Progenitor cell of endocrine pancreas (in vitro differentiated cells): ENCODE measurements at places on chromosomes 1 and 21.

- DNase-seq: no peak
Measured at GRCh38 chr1:1599935-1600860, at the start of gene FNDC10. Gene FNDC10, minus strand, starts transcription at chr1:1600135. Its CDS starts 120 bp downstream, at chr1:1600015.

DNA sequence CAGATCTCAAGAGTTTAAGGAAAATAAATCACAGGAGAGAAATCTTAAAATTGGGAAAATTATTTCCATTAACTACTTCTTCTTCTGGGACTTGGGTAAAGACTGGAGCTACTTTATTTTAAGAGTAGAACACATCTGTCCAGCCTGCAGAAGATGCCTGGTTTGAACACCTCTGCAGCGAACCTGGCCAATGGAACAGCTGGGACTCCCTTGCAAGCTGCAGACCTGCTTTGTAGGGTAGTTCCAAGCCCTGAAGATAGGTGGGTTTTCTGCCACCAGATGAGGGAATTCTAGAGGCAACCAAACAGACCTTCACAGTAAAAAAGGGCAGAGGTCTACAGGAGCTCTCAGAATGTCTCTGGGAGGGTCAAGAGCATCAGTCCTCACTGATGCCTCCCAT is 86.5 kb upstream of the CACNA1E start:
- DNase-seq: no peak

DNA sequence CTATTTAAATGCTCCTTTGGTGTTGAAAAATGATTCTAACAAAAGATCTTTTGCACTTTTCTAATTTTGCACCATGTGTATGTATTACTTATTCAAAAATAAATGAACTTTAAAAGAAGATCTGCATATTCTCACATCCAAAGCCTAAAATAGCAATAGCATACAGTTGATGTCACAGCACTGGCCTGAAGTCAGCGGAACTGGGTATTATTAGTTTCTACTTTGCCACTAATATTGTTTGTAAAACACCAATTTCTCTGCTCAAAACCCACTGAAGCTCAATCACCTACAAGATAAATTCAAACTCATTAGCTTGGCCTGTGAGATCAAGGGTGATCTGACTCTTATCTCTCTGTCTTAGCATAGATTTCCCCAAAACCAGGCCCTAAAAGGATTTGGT is 34.5 kb upstream of the BCAR3 start:
- no peak for DNase-seq

- DNase-seq: peak; percentile 47
Measured at GRCh38 chr1:234969581-234970400, 158.8 kb downstream of the TOMM20 start.
